ENCODE measurements at places on chromosomes 11 and 22.

- no peak for DNase-seq
Measured at GRCh38 chr22:27212102-27212501, 554.7 kb downstream of the MIAT start.

- DNase-seq = no peak
Measured at GRCh38 chr22:27790376-27791158, 11.0 kb downstream of the MN1 start.

- no peak for DNase-seq
Measured at GRCh38 chr11:130211144-130211543, 51.6 kb downstream of the ST14 start.

DNA sequence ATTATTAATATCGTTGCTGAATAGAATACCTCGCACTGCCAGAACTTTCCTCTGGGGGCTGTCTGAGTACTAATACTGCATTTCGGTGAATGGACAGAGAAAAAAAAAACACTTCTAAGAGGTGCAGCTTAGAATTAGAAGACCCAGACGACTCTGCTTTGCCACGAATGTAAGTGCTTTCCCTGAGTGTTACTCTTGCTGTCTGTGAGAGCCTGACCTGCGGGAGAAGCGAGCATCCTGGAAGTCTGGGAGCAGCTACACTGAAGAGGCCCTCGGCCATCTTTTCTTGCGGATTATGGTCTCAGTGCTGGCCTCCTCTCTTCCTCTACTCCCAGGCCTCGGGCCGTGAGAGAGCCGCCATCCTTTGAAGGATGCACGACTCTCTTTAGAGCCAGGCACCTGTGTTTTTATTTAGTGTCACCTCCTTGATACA is 94.9 kb downstream of the SCN3B start:
- DNase-seq = no peak

GRCh38 chr11:13878077-13878476 is 84.4 kb upstream of the SPON1 start:
- DNase-seq = no peak

Data from occipital lobe (tissue), 3 donors.